Kasumi-1 (cell line): ENCODE measurements at places on chromosomes 11 and 22.

DNA sequence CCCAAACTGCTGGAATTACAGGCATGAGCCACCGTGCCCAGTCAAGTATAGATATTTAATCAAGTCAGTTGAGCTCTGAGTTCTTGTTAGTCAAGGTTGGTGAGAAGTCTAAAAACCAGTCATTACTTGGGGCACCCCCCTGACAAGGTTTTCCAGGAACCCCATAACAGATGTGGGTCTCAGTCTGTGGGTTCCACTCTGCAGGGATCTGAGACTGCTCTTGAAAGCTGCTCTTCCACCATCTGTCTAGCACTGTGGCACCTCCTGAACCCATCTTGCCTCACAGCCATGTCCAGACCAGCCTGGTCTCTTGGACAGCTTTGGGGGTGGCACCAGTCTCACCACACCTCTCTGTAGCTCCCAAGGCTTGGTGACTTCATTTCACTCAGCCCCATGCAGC, 44.3 kb upstream of the PLET1 start:
- no peak for DNase-seq

DNA sequence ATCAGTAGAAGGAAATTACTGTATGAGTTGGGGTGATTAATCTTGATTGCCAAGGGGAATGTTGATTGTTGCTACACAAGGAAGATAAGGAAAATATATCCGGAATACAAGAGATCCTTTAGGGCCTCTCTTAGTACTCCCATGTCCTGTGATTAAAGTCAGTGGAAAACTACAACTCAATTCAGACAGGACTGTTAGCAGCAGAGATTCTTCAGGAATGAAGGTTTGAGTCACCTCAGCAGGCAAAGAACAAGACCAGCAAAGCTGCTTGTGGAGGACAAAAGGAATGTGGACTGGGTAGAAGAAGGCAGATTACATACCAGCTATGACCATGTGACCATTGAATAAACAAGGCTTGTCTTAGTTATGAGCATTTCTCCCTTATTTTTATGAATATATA, 478.2 kb downstream of the BUD13 start:
- no peak for DNase-seq

- DNase-seq = no peak
Measured at GRCh38 chr11:77883775-77884174, 62.8 kb downstream of the AAMDC start.

GRCh38 chr11:60913793-60914632, at the start of gene TMEM109:
Gene TMEM109, plus strand, starts transcription at chr11:60914158. Its CDS starts 5,536 bp downstream, at chr11:60919694.
- peak; percentile 93 for DNase-seq

DNA sequence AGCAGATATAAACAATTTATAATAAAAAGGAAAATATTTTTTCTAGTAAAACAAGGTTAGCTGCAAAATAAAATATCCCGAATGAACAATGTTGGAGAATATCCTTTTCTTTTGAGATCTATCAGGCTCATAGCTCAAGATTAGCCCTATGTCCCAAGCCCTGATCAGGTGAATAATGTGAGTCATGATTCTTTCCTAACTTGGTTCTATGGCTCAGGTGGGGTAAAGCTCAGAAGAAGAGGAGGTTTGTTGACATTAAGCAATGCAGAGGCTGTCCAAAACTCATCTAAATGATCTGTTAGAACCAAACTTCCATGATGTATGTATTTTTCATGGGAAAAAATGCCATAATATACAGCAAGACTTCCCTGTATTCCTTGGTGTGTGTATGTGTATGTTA, 86.1 kb downstream of the TRIM44 start:
- no peak for DNase-seq

DNA sequence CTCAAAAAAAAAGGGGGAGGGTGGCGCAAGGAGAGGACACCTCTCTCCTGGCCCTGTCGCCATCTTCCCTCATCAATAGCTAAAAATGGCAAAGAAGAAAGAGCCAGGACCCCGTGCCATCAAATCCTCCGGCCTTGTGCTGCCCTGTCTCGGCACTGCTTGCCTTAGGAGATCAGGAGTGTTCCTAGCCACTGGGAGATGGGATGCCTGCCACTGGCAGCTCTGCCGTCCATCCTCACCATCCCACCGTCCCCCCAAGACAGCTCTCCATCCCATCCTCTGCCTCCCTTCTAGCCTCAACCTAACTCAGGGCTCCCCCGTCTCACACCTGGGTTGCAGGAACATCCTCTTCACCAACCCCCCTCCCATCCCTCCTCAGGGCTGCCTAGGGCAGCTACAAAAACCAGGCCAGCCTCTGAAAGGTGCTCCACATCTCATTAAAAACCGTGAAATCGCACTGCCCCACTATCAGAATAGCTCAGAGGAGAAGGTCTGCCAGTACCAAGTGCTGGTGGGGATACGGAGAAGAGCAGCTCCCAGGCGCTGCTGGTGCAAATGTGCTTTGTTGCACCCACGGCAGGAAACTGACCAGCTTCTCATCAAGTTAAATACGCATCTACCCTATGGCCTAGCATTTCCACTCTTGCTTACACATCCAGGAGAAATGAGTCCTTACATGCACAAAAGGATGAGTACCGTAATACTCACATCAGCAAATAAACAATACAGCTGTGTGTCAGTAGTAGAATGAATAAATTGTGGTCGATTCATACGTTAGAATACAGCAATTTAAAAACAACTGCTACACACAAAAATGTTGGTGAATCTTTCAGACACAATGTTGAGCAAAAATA, 31.7 kb upstream of the GCAT start:
- DNase-seq = no peak

DNA sequence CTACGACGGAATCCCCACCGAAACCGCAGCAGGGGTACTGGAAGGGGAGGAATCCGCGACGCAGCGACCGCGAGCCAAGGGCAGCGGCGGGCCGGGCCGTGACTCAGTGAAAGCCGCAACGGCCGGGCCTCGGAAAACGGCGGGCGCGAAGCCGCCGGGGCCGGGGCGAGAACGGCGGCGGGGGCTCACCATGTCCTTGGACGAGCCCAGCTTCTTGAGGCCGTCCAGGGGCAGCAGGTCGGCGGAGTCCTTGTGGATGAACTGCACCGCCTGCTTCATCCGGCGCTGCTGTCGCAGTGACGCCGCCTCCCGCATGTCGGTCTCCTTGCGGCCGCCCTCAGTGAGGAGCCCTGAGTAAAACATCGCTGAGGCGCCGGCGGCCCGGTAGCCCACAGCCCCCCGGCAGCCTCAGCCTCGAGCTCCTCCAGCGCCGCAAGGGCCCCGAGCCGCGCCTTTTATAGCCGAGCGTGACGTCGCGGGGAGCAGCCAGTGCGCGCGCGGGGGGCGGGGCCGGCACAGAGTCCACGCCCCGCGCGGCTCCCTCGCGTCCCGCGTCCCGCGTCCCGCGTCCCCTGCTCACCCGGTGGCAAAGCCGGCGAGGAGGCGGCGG, at the start of gene NRIP3:
Gene NRIP3 (minus strand): TSS at position 429 of the 610 bp plus-strand sequence. CDS start 66 bp downstream, at position 363.
- DNase-seq = peak; percentile 49

DNA sequence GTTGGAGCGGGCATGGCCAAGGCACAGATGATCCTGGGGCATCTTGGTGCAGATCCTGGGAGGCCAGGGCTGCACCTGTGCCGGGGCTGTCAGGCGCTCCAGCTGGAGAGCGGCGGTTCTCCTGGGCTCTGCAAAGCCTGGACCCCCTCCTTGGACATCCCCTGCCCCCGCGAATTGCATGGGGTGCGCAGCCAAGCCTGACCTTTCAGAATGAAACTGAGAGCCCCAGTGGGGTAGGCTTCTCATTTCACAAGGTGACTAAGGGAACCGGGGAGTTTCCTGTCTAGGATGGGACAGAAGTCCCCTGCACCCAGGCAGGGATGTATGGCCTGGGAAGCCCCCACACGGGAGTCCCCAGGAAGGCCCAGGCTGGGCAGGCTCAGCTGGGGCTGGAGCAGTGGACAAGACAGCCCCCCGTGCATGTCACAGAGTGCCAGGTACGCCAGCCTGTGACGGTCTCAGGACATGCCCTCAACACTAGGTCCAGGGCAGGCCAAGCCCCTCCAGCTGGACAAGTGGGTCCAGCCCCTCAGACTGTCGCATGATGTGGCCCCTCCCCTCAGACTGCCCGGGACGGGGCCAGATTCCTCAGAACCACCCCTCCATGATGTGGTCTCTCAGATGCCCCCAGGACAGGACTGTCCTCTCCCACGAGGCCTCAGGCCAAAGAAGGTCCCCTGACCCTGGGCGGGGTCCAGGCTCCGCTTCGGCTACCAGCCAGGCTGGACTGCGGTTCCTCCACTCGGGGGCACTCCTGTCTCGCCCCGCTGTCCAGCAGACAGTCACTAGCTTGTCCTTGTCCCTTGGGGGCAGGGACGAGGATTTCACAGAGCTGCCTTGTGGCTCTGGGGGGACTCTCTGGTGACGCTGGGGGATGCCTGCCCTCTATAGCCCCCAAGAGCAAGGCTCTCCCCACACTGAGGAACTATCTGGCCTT, 2.3 kb downstream of the LSP1 start:
- DNase-seq = no peak

GRCh38 chr11:28176351-28176750, 68.2 kb downstream of the METTL15 start:
- no peak for DNase-seq

- DNase-seq = peak; percentile 88
Measured at GRCh38 chr22:39528681-39529486, 3.7 kb downstream of the RPS19BP1 start.

DNA sequence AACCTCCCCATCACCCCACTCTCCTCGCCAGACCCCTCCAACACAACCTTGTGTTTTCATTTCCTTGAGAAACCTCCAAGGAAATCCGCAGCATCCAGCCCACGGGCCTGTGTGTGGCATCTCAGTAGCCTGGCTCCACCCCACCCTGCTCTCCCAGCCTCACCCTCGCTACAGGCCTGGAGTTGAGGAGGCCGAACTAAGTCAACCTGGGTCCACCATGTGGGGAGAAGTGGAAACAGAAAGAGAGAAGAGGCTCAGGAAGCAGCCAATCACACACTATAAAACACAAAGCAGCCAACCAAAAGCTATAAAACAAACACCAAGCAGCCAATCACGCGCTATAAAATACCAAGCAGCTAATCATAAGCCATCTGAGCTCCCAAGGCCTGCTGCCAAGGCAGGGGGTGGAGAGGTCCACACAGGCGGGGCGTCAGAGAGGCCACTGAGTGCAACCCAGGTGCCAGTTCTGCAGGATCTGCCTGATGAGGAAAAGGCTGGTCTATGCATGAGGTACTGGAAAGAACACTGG, 72.0 kb downstream of the MICAL3 start:
- DNase-seq = no peak

DNA sequence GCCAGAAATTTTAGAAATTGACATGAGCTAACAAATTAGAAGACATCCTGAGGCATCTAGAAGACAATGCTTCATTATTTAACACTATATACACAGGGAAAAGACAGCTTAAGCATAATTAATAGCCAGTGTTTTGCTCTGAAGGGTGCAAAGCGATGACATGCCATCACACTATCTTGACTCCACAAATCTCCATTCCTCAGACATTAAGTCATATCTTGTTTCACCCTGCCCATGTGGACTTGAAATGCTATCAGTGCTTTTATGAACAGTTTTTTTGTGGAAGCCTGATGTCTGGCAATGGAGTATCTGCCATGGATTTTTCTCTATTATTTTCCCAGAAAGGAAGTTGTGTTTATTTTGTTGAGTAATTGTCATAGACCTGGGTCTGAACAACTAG, 2.3 kb downstream of the CARD18 start:
- DNase-seq = no peak

GRCh38 chr11:125901872-125902271, 1.1 kb downstream of the PUS3 start:
- DNase-seq = no peak

GRCh38 chr11:120709808-120710207, 198.3 kb downstream of the GRIK4 start:
- no peak for DNase-seq

GRCh38 chr11:35321532-35322317, 97.6 kb downstream of the SLC1A2 start:
- DNase-seq = no peak

GRCh38 chr11:57638005-57638781, 11.5 kb downstream of the YPEL4 start:
- peak; percentile 88 for DNase-seq

GRCh38 chr11:57474017-57474802, 13.9 kb downstream of the RTN4RL2 start:
- peak; percentile 76 for DNase-seq

GRCh38 chr11:35056391-35057093, 82.4 kb upstream of the CD44 start:
- DNase-seq = no peak

DNA sequence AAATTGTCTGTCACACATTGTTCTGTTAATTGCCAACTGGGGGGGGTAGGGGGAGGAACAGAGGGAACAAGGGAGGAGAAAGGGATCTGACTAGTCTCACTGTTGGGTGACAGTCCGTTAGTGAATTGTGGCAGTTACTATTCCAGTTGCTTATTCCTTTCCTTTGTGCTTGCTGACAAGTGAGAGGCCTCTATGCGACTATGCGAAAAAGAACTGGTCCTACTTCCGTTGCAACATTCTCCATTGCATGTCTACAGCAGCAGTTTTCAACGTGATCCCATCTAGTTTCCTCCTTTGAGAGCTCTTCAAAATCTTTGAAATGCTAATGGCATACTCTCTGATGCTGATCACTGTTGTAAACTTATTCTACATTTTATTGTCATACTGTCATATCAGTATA, 672.2 kb downstream of the LRRC4C start:
- DNase-seq = no peak

- no peak for DNase-seq
Measured at GRCh38 chr11:100105255-100105981, 581.7 kb upstream of the ARHGAP42 start.

GRCh38 chr11:65500387-65501185, 1.7 kb downstream of the MALAT1 start:
- DNase-seq = peak; percentile 68

- DNase-seq = no peak
Measured at GRCh38 chr22:49807780-49808708, 19.6 kb downstream of the BRD1 start.

DNA sequence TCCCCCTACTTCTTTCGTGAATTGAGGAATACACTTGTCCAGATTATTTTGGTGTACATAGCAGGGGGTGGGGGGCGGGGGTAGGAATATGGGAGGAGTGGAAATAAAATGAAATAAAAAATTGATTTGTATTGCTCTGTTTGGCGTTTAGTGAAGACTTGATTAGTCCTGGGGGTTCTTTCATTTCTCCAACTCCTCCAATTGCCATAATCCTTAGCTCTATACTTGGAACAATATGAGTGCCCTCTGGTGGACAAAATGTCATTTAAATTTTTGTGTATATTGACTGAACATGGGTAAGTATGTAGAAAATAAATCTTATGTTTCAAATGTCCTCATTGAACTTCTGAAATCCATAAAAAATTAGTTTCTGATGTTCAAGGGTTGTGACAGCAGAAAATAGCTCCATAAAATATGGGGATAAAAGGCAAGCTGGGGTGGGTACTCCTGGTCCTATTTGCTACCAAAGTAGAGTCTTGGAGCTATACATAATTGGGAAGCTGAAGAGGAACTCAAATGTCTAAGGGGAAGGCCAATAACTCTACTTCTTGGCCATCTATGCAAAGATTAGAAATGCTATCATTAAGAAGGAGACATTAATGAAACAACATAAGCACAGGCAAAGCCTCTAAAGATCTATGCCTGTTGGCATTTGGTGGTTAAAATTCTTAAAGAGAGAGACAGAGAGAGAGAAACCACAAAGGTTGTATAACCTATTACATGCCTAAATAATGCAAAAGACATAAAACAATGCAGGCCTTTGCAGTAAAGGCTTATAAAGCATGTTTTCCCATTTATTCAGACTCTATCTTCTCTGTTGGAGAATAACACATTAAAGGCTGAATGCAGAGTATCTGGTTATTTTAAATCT, 421.6 kb downstream of the METTL15 start:
- DNase-seq = peak; percentile 55

- DNase-seq = no peak
Measured at GRCh38 chr22:37906364-37907008, 389 bp downstream of the MICALL1 start.

- DNase-seq = no peak
Measured at GRCh38 chr11:78731027-78731426, 156.4 kb upstream of the NARS2 start.

GRCh38 chr11:14327116-14327515, 31.9 kb downstream of the RRAS2 start:
- no peak for DNase-seq
